ENCODE measurements at places on chromosomes 11 and 22.

DNA sequence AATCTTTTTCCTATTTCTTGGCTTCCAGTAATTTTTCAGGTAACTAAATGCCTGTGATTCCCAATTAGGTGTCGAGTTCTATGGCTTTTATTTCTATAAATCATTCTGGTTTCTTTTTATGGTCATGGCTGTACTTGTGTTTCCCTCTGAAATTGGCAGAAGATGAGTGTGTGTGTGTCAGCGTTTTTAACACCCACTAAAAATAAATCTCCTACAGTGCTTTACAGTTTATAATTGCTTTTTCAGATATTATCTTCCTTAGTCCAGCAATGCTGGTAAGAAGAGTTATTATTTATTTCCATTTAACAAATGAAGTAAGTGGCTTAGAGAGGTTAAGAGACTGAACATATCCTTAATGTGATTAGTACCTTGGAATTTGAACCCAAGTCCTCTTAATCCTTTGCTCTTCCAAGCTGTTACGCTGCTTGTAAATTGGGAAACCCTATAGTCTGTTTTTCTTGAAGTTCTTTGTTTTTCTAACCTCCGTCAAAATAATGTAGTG lies 125.2 kb downstream of the TEAD1 start:
- no peak for DNase-seq

- DNase-seq: no peak
Measured at GRCh38 chr11:126332221-126332711, 23.2 kb upstream of the ST3GAL4 start.

GRCh38 chr22:46542011-46542985 lies 4.9 kb upstream of the CELSR1 start:
- DNase-seq: peak; percentile 61

DNA sequence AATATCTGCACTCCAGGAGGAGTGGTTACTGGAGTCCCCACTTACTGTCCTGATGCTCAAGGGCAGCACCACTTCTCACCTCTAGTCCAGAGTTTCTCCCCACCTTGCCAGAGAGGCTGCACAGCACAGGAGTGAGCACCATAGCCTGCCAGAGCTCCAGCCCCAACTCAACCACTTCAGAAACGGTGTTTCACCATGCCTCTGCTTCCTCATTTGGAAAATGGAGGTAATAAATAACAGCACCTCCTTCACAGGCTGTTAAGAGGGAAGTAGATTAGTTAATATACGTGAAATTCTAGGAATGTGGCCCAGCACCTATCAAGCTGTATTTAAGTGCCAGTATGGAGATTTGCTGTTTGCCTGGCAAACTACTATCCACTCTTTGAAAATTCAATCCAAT lies 63.0 kb downstream of the GALNT18 start:
- DNase-seq: no peak

GRCh38 chr11:91731051-91731450 lies 493.6 kb upstream of the FAT3 start:
- no peak for DNase-seq

DNA sequence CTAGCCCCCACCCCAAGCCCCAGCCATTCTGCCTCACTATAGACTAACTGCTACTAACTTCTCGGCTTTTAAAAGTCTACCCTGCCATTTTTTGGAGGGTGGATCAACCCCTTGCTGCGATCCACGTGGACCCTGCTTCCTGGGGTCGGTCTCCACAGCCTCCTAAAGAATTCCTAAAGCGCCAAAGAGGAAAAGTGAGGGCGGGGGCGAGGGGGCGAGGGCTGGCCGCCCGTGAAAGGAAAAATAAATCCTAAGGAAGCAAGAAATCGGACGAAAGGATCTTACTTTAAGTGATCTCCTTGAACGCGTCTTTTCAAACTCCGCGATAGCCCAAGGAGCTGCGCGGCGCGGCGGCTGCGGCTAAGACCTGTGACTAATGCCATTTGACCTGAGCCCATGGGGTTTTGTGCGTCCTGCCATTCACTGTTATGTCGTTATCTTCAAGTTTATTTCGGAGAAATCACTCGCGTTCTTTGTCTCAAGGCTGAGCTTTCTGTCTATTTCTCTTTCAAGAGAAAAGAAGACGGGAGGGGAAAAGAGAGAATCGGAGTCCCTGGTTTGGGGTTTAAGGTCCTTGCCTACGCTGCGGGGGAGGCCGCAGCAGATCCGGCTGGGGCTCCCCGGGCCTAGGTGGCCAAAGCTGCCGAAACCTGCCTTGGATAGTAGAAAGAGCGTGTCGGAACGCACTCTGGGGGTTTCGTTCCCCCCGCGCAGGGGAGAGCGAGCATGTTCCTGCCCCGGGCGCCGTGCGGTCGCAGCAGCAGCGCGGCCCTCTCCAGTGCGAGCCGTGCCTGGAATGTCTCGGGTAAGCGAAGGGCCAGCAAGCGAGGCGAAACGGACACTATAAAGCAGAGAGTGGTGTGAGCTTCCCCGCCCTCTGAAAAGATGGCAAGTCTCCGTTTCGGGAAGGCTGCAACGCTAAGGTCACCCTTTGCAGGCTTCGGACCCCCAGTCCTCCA lies 2.8 kb upstream of the DBX1 start:
- no peak for DNase-seq

GRCh38 chr22:17218341-17218740 lies 894 bp downstream of the ADA2 start:
- no peak for DNase-seq

DNA sequence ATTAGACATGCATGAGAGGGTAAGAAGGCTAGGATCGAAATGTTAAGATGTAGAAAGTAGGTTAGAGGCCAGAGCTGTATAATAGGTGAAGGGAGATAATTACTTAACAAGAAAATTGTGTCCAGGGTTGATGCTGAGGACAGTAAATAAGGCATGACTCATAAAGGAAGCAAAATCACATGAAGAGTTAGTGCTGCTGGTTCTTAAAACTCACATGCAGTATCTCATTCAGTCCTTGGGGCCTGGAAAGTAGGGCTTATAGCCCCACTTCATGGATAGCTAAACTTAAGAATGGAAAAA lies 130.2 kb downstream of the NCAM1 start:
- no peak for DNase-seq

DNA sequence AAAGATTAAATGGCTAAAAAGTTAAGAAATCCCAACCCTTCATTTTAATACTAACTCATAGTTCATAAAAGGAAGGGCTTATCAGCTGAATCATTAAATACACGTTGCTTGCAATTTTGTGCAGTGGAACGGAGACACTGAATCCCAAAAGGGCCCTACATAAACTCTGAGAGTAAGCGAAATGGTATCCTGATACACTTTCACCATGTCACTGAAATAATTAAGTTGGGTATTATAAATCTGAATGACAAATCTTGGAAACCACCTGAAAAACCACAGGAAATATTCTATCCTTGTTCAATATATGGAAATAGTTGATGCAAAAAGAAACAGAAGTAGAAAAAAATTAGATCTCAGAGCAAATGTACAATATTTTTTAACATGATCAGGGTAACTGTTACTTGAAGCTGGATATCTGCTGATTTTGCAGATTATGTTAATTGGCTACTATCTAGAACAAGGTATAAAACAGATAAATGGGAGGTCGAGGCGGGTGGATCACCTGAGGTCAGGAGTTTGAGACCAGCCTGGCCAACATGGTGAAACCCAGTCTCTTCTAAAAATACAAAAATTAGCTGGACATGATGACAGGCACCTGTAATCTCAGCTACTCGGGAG lies 55.1 kb downstream of the MAML2 start:
- DNase-seq: peak; percentile 33

- no peak for DNase-seq
Measured at GRCh38 chr22:40157330-40157945, 20.3 kb upstream of the TNRC6B start.

- DNase-seq: no peak
Measured at GRCh38 chr22:20414450-20414849, 20.5 kb downstream of the ZNF74 start.

- DNase-seq: no peak
Measured at GRCh38 chr11:2156416-2157182, 4.4 kb downstream of the INS start.

GRCh38 chr11:115220911-115221310 lies 283.3 kb downstream of the CADM1 start:
- no peak for DNase-seq

GRCh38 chr11:107473792-107474191 lies 16.2 kb upstream of the CWF19L2 start:
- DNase-seq: no peak

DNA sequence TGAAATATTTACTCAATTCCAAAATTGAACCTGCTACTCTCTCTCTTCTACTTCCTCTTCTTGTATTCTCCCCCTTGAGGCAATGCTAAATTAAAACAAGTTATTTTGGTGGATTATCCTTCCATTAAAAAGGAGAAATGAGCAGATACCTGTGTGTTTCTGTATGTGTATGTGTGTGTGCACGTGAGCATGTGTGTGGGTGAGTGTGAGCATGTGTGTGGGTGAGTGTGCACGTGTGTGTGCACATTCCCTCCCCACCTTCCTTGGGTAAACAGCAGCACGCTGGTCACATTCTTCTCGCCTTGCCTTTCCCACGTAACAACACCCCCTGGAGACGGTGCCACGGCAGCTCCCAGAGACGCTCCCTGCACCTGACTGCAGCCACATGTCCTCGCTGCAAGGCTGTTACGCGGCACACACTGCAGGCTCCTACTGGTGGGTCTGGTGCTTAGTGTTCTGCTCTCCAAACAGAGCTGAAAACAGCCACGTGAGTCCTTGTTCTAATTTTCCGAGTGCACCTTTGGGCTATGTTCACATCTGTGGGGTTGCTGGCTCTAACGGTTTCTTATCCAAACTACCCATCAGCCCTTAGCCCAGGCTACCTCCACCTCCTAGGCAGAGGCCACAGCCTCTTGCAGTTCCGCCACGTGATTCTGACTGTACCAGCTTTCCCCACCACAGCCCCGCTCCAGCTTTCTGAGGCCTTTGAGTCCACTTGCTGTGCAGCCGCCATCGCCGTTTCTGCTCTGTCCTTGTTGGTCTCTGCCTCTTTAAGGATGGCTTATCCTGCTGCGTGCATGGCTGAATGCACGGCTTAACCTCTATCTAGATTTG lies 123.4 kb downstream of the CTTN start:
- no peak for DNase-seq

DNA sequence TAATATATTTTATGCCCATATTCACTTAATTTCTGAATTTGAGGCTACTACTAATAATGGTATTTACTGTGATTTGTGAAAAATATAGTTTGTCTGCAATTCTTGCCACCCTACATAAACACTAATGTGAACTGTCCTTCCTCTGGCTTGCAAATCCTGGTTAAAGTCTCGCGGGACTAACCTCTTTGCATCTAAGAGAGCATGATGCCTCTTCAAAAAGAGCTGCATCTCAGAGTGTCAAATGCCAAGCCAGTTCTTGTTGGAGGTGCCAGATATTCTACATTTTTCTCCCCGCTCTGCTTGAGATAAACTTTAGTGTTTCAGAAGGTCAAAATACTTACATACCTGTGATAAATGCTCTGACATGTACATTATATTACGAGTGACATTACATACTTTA lies 2.1 kb downstream of the ARHGAP42 start:
- no peak for DNase-seq

DNA sequence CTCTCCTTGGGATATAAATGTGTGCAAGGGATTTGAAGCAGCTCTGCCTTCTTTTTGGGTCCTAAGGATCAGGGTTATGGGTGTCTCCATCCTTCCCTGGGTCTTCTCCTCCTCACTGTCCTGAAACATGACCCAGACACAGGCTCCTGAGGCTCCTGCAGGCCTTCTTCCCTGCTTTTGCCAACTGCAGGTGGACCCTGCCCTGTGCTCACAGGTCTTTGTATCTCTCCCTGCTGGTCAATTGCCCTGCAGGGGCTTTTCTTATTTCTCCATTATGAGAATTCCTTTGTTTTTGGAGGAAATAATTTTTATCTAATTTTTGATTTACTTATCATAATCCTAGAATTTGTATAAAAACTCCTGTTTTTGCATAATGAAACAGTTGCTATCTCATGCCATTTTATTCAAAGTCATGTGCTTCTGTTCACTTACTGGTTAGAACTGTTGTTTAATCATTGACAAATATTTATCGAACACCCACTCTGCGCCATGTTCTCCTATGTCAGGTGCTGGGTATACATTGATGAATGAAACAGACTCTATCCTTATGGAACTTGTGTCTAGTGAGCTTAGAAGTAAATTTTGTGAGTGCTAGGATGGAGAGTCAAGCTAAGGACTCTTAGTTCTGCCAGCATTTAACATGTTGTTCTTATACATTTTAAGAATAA lies 89.7 kb upstream of the TOP3B start:
- no peak for DNase-seq

GRCh38 chr11:74288911-74289310 lies 22.5 kb downstream of the P4HA3 start:
- DNase-seq: no peak

DNA sequence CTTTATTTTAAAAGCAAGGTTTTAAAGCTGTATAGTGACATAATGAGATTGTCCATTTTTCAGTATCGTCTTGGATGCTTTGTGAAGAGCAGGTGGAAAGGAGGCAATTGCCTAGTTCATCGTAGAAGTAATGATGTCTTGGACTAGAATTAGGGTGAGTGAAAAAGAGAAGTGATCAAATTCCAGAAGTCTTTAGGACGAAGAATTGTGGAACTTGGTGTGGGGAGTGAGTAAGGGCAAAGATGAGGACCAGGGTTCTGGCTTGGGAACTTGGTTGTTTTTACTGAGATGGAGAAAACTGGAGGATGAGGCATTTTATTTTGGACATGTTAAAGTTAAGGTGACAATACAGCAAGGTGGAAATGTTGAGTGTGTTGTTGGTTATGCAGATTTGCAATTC lies 1.2 kb downstream of the ILK start:
- DNase-seq: no peak

DNA sequence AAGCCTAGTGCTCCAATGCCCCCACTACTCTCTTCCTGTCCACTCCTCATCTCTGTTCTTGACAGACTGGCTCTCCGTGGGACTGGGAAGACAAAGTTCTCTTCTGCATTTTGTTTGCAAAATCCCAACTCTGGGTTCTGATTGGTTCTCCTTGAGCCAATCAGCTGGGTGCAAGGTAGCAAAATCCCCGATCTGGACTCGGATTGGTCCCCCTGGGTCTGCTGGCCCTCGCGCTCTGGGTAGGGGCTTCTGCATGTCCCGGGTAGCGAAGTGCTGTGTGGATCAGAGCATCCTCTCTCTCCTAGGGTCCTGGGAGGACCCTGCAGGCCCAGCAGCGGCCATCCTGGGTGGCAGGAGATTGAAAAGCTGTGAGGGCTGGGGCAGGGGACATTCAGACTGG lies 22.3 kb upstream of the A4GALT start:
- no peak for DNase-seq

DNA sequence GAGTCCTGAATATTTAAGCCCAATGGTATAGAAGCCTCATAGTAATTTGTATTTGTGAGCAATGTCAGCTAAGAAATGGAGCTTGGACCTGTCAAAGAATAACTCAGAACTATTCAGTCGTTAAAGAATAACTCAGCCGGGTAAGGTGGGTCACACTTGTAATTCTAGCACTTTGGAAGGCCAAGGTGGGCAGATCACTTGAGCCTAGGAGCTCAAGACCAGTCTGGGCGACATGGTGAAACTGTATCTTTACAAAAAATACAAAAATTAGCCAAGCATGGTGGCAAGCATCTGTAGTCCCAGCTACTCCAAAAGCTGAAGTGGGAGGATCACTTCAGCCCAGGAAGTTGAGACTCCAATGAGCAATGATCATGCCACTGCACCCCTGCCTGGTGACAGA lies 1526.5 kb downstream of the LRRC4C start:
- DNase-seq: no peak

GRCh38 chr22:38153821-38154562 lies 27.6 kb downstream of the PLA2G6 start:
- no peak for DNase-seq
